ENCODE measurements at places on chromosomes 1 and 21. TPM values are rescaled to one million over a fixed set of nuclear protein-coding genes. Genes with fewer than 3 reads are reported as not detected.
A peak's percentile ranks its signal among the peaks of the same experiment; 100 is the strongest.

- H3K36me3 ChIP-seq: no peaks in the 10 kb centered on the region
- peak; percentile 39 for DNase-seq
- H3K27me3 ChIP-seq: no peaks in the 10 kb centered on the region
Observed at GRCh38 chr1:88890791-88891317, 513 bp downstream of the GTF2B start.

GRCh38 chr21:39444421-39445180 lies 977 bp downstream of the LCA5L start:
- peak overlapping the region; percentile 66 for H3K4me3 ChIP-seq
- H3K27ac ChIP-seq: peak overlapping the region; percentile 79
- no peaks in the 10 kb centered on the region for H3K27me3 ChIP-seq
- H3K36me3 ChIP-seq: no peaks in the 10 kb centered on the region
- DNase-seq: no peak

Gene IARS2
- polyA plus RNA-seq: 18.9 TPM

DNA sequence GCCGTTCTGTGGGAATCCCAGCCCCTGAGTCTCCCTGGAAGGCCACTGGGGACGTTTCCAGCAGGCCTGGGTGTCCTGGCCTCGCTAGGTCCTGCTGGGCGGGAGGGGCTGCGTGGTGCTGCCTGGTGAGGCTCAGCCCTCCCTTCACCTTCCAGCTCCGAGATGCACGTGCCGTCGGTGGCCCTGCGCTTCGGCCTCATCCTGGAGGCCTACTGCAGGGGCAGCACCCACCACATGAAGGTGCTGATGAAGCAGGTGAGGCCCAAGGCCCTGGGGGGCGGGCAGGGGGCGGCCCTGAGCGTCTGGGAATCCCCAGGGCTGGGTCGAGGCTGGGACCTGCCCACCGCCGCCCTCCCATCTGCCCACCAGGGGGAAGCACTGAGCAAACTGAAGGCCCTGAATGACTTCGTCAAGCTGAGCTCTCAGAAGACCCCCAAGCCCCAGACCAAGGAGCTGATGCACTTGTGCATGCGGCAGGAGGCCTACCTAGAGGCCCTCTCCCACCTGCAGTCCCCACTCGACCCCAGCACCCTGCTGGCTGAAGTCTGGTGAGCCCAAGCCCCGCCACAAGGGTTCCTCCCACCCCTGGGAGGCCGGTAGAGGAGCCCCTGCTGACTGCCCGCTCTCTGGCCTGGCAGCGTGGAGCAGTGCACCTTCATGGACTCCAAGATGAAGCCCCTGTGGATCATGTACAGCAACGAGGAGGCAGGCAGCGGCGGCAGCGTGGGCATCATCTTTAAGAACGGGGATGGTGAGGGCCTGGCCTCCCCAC lies 70.3 kb downstream of the PIK3CD start:
- H3K27ac ChIP-seq: no peak overlapping the region
- H3K36me3 ChIP-seq: no peaks in the 10 kb centered on the region
- H3K4me1 ChIP-seq: peaks cover 19% of the 10 kb centered on the region
- no peak overlapping the region for H3K4me3 ChIP-seq

DNA sequence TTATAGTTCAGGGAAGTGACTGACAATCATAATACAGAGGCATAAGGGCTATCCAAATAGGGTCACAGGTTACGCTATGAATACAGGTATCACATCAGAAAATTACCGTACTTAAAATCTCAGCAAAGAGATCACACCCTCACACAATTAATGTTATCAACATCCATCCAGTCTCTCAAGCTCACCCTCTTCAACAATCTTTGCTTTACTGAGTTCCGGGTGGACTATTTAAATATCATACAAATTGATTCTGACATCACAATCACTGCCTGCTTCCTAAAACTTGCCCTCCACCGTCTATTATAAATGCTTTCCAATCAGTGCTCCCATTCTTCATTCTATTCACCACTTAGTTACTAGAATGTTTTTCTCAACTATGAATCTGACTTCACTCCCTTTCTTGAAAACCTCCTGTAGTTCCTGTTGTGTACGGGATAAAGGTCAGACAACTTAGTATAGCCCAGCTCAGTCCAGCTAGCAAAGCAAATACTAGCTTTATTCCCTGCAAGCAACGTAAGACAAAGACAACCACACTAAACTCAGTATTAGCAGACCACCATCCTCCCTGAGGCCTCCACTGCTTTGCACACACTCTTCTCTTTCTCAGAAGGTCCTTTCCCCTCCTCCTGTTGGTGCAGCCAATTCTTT lies 398.7 kb downstream of the SMYD3 start:
- no peak overlapping the region for H3K4me3 ChIP-seq
- no peak overlapping the region for H3K27ac ChIP-seq
- no peaks in the 10 kb centered on the region for H3K36me3 ChIP-seq
- no peaks in the 10 kb centered on the region for H3K27me3 ChIP-seq
- DNase-seq: no peak

DNA sequence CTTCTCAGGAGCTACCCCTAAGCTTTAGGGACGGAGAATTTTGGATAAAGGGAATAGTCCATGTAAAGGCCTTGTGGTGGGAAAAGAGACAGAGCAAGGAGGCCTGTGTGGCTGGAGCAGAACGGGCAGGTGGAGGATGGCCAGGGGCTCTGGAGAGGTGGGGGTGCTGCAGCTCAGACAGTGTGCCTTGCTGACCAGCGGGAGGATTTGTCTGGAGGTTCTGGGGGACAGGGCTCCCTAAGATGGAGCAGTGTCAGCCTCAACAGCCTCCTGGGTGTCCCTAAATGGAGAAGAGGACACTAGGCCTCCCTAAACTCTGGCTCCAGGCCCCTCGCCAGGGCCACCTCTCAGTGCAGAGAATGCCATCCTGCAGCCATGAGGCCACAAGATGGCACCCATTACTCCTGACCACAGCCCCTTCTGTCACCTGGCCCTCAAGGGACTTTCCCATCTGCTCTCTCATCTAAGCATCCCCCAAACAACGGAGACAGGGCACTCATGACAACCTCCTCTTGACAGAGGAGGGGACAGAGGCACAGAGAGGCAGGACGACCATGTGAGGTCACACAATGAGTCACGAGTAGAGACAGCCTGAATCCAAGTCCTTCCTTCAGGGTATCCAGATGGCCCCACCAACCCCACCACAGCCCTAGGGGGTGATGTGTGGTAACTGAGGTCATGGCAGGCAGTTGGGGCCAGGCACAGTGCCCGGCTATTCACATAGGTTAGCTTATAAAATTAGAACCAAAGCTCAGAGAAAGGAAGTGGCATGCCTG lies 94.7 kb downstream of the DMRTB1 start:
- H3K27me3 ChIP-seq: no peaks in the 10 kb centered on the region
- no peaks in the 10 kb centered on the region for H3K36me3 ChIP-seq
- no peaks in the 10 kb centered on the region for H3K4me1 ChIP-seq
- no peak overlapping the region for H3K27ac ChIP-seq

Gene CLCA4
- 0.20 TPM for polyA plus RNA-seq

- no peaks in the 10 kb centered on the region for H3K4me1 ChIP-seq
- DNase-seq: no peak
- no peak overlapping the region for H3K27ac ChIP-seq
- no peaks in the 10 kb centered on the region for H3K36me3 ChIP-seq
- no peak overlapping the region for H3K4me3 ChIP-seq
Observed at GRCh38 chr1:59014827-59015226, 231.0 kb upstream of the JUN start.

DNA sequence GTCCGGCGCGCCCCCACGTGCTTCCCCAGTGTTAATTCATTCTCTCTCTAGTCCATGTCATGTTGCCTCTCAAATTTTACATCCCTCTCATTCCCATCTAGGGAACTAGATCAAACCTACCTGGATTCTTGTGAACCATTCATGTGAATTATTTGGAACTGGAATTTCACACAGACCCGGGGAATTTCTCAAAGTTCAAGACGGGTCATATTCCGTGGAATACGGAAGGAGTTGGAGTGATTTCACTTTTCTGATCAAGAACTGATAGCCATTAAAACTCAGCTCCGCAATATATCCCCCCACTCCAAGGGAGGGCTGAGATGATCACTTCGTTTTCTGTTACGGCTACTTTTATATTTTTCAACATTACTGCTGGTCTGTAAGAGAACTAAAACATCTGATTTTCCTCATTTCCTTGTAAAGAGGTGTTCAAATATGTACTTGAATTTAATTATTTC lies 1.0 kb upstream of the ENO1 start:
- no peaks in the 10 kb centered on the region for H3K27me3 ChIP-seq
- no peak for DNase-seq
- no peak overlapping the region for H3K4me3 ChIP-seq
- H3K4me1 ChIP-seq: peaks cover 33% of the 10 kb centered on the region
- no peaks in the 10 kb centered on the region for H3K36me3 ChIP-seq
- peak overlapping the region; percentile 96 for H3K27ac ChIP-seq

Gene PRRX1
- polyA plus RNA-seq: 11.7 TPM

DNA sequence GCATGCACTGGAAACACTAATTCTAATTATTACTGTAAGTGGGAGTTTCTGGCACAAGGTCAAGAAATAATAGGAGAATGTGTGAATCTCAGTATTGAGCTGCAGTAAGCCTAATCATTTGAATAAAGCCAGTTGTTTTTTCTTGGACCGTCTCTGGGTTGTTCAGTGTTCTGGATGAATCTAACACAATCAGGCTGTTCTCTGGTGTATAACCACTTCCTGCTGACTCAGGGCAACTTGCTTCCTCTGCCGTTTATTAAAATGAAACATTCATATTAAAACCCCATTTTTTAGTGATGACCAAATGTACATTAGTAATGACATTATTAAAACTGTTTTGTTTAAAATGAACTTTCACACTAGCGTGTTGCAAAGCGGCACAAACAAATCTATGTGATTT lies 273.1 kb upstream of the SNX7 start:
- no peaks in the 10 kb centered on the region for H3K27me3 ChIP-seq
- H3K4me3 ChIP-seq: no peak overlapping the region
- H3K36me3 ChIP-seq: no peaks in the 10 kb centered on the region

- no peaks in the 10 kb centered on the region for H3K4me1 ChIP-seq
- H3K4me3 ChIP-seq: no peak overlapping the region
- no peak for DNase-seq
- no peaks in the 10 kb centered on the region for H3K27me3 ChIP-seq
- H3K36me3 ChIP-seq: no peaks in the 10 kb centered on the region
Observed at GRCh38 chr1:237740846-237741245, 149.9 kb downstream of the ZP4 start.

Gene KLHDC8A
- 24.6 TPM for polyA plus RNA-seq

DNA sequence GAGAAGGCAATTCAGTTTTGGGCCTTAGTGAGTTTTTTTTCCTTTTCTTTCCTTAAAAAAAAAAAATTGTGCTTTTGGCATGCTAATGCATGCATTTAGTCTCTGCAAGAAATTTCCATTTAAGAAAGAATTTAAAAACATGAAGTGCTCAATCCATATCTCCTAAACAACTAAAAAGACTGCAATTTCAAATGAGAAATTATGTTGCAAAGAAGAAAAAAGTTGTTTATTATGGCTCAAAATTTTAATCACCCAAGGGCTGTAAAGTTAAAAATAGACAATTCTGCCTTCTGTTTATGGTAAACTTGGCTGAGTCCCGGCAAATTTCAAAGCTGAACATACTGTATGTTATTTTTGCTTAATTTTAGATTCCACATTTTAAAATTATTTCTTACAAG lies 59.7 kb downstream of the NFIA start:
- H3K27me3 ChIP-seq: no peaks in the 10 kb centered on the region
- peak overlapping the region; percentile 75 for H3K27ac ChIP-seq
- H3K4me3 ChIP-seq: no peak overlapping the region
- no peak for DNase-seq
- H3K36me3 ChIP-seq: no peaks in the 10 kb centered on the region
- H3K4me1 ChIP-seq: peaks cover 54% of the 10 kb centered on the region

DNA sequence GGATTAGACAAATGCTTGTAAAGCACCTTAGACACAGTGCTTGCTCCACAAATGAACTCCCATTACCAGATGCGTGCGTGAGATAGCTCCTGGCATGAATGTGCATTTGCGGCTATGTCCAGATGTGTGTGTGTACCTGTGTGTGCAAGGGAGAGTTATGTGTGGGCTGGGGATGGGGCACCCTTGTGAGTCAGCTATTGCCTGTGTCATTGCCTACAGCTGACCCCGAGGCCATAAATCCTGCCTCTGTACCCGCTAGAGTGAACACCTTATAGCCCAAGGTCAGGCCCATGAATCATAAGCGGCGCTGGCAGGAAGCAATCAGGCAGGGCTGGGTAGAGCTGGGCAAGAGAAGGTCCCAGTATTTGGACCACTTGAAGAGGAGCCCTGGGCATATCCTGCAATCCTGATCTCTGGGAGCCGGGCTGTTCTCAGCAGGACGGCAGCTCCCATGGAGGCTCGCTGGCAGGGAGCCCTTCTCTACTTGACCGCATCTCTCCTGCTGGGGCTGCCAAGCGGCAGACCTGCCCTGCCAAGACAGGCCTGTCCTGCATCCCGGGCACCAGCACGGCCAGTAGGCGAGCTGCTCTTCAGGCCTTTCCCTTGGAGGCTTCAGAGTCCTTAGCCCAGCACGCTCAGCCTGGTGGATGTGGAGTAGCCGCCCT lies 86.4 kb downstream of the TMEM53 start:
- H3K4me1 ChIP-seq: no peaks in the 10 kb centered on the region
- no peak overlapping the region for H3K4me3 ChIP-seq
- no peaks in the 10 kb centered on the region for H3K36me3 ChIP-seq
- peak; percentile 80 for DNase-seq
- H3K27ac ChIP-seq: no peak overlapping the region
- H3K27me3 ChIP-seq: peaks cover 22% of the 10 kb centered on the region

Gene ZNF362
- polyA plus RNA-seq: 37.3 TPM

- no peaks in the 10 kb centered on the region for H3K36me3 ChIP-seq
- no peak overlapping the region for H3K27ac ChIP-seq
- no peak for DNase-seq
- H3K27me3 ChIP-seq: no peaks in the 10 kb centered on the region
- H3K4me1 ChIP-seq: peaks cover 86% of the 10 kb centered on the region
Observed at GRCh38 chr1:109394591-109395281, 3.0 kb downstream of the SORT1 start.

DNA sequence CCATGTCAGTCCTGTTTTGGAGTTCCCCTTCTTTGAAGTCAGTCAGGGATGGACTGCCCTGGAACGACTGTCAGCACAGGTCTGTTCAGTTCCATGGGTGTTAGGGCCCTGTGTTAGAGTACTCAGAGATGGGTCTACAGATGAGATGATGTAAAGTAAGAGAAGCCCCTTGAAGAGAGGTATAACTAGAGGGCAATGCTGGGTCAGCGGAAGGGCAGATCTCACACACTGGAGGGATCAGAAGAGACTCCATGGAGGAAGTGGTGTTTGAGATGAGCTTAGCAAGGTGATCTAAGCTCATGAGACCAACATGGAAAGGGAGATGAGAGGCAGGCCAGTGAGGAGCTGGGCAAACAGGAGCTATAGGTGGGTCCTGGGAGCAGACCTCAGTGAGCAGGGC lies 7.6 kb downstream of the PPFIA4 start:
- no peak overlapping the region for H3K4me3 ChIP-seq
- peaks cover 4% of the 10 kb centered on the region for H3K27me3 ChIP-seq
- no peaks in the 10 kb centered on the region for H3K36me3 ChIP-seq
- H3K4me1 ChIP-seq: no peaks in the 10 kb centered on the region

Gene AKR1A1
- 165 TPM for polyA plus RNA-seq

GRCh38 chr1:104932949-104933679 lies 1183.4 kb downstream of the AMY1C start:
- no peaks in the 10 kb centered on the region for H3K4me1 ChIP-seq
- no peaks in the 10 kb centered on the region for H3K36me3 ChIP-seq
- no peak for DNase-seq
- no peak overlapping the region for H3K27ac ChIP-seq

Gene CREG1
- 69.8 TPM for polyA plus RNA-seq
